Fibroblast of the aortic adventitia (primary cell): ENCODE measurements at places on chromosomes 7 and 10. TPM values are rescaled to one million over a fixed set of nuclear protein-coding genes. Genes with fewer than 3 reads are reported as not detected.

Gene LRRC17
- 95.6 and 131 TPM in 2 replicates for total RNA-seq

Gene ANKIB1
- total RNA-seq = 75.8 and 118 TPM in 2 replicates

DNA sequence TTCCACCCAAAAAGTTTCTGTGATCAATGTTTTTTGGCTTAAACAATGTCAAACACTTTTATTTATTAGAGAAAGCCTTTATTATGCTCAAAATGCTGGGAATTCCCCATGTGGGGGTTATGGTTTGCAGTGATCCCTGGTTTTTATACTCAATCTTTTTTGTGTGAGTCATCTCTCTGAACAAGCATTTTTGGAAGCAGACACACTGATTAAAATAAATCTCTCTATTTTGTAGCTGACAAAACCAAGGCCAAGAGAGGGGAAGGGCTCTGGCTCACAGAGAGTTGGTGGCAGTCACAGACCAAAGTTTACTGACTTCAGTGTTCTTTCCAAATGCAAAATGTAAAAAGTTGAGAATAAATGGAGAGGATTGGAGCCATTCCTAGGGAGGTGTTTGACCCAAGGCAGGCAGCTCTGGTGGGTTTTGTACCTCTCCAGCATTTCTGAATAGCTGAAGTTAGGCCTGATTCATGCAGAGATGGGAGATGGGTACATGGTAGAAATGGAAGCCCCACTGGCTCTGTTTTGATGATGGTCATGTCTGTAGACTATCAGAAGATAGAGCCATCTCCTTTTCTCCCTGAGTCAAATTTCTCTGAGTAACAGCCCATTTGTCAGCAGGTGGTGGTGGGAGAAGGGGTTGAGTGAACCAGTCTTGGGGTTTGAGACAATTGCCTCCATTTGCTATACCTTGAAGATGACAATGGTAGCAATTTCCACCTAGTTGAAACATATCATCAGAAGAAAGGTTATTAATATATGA lies 45.4 kb upstream of the NAMPT start:
- peak; percentile 80 for DNase-seq

DNA sequence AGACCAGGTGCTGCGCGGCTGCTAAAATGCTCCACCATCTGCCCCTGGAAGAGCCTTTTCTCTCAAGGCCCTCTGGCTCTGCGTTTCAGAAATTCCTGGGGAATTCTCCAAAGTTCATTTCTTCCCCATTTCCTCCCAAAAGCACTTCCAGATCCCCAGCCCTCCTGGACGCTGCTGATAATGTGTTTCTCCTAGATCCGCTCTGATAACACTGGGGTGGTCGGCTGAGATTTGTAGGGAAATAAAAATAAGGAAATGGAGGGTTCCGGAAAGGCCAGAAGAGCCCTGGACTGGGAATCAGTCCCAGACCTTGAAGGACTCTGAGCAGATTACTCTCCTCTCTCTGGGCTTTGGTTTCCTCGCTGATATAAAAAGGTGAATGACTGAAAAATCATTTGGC lies 28.1 kb downstream of the COL13A1 start:
- DNase-seq = no peak

GRCh38 chr7:41705109-41705901 lies 2.4 kb upstream of the INHBA start:
- peak; percentile 93 for DNase-seq

- DNase-seq = no peak
Measured at GRCh38 chr10:71649631-71650030, 69.9 kb downstream of the C10orf105 start.

DNA sequence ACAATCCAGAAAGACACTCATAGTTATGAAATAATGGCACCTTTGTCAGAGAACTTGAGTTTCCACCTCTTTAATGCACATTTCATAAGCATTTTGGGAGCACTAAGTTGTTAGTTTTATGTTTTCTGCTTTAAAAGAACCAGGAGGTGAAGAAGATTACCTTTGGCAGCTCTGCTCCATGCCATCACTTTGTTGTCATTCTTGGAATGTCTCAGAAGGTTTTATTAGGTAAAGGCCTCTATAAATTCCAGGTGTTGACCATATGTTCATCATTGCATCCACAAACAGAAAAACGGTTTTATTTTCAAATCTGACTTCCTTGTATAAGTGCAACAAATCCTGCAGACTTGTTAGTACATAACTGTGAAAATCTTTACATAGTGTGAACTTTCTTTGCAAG lies 424.8 kb downstream of the MDFIC start:
- no peak for DNase-seq

GRCh38 chr7:2102375-2102723 lies 130.4 kb downstream of the MAD1L1 start:
- DNase-seq = no peak

DNA sequence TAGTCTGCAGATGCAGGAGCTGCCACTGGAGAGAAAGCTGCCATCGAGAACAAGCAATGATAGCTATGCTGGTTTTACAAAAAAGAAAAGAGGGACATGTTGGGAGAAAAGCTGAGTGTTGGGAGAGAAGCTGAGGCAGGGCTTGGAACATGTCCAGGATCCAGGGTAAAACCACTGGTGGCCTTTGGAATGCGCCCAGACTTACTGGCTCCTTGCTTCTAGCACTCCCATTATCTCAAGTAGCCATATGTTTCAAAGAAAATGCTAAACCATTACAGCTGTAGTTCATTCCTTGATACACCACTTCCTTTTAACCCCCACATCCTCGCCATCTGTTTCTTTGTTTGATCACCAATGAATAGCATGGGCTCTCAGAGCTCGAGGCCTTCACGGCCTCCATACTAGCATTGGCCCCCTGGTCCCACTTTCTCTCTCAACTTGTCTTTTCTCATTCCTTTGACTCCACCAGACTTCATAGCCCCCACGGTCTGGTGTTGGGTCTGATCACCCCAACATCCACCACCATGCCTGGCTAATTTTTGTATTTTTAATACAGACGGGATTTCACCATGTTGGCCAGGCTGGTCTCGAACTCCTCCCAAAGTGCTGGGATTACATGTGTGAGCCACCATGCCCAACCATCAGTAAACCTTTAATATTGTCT lies 23.8 kb upstream of the PLAC9 start:
- DNase-seq = no peak
